Stimulated activated CD4-positive, alpha-beta T cell treated with anti-CD3 and anti-CD28 coated beads, Interleukin-15, amount 100 ng/mL, for 24 hours (primary cell): ENCODE measurements at places on chromosomes 4 and X.

GRCh38 chr4:80225595-80225994 is 28.3 kb downstream of the PRDM8 start:
- no peak for DNase-seq

GRCh38 chrX:149910178-149910695 is 19.1 kb upstream of the HSFX4 start:
- no peak for DNase-seq

DNA sequence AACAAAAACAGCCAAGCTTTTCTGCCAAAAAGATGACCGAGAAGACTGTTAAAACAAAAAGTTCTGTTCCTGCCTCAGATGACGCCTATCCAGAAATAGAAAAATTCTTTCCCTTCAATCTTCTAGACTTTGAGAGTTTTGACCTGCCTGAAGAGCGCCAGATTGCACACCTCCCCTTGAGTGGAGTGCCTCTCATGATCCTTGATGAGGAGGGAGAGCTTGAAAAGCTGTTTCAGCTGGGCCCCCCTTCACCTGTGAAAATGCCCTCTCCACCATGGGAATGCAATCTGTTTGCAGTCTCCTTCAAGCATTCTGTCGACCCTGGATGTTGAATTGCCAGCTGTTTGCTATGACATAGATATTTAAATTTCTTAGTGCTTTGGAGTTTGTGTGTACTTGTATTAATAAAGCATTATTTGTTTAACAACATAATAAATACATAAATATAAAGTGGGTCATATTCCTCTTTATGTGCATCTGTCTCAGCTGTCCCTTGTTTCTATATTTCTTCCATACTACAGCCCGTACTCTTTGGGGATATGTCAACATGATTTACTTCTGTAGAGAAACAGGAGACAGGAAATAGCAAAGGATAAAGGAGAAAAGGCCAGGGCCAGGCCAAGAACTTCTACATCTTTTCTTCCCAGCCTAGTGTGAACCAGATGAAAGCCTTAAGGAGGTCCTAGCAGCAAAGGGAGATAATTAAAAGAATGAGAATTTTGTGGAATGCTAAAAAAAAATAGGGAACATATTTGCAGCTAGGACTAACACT is 667 bp downstream of the PTTG2 start:
- DNase-seq, result no peak

DNA sequence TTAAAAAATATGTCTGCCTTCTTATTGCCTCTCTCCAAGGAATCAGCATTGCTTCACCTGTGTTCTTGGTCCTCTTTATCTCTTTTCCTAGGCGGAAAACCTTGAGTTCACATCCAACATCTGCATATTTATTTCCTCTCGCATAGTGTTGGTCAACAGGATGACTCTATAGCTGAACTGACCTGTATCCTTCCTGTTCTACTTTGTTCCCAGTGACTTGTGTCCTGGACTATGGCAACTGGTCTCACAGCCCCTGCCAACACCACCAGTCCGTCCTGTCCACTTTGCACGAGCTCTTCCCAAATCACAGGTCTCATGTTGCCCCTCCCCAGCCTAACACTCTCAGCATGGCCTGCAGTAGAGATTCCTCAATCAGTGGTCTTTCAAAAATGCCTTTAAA is 2.0 kb downstream of the DIPK2B start:
- DNase-seq, result no peak

DNA sequence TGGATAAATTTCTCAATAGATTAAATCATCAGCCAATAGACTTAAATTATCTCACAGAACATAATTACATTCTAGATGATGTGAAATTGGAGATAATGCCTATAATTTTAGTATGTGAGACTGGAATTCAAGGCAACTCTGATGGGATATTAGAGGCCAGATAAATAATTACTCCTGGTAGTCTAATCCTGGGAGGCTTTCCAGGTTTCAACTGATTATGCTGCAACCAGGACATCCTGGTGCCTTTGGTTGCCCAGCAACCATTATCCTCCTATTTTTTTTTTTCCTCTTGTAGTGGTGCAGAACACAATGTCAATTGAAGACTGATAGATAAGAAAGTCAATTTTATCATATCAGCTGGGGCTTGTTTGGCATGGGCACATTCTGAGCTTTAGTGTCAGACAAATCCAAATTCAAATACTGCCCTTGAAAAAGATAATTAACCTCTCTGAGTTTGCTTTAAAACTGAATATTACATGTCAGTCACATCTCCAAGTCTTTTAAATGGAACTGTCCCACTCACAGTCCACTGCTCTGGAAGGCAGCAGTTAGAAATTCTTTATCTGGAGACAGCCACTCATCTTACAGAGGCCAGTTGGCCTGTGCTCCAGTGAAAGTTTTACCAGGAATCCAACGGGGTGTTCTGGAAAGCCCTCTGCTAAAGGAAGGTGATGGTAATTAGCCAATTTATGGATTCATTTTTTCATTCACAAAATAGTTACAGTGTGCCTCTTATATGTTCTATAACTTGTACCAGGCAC is 95.3 kb upstream of the GUCY1A1 start:
- DNase-seq, result no peak
